ENCODE measurements at places on chromosomes 16 and 17. TPM values are rescaled to one million over a fixed set of nuclear protein-coding genes. Genes with fewer than 3 reads are reported as not detected.
A peak's percentile ranks its signal among the peaks of the same experiment; 100 is the strongest.

DNA sequence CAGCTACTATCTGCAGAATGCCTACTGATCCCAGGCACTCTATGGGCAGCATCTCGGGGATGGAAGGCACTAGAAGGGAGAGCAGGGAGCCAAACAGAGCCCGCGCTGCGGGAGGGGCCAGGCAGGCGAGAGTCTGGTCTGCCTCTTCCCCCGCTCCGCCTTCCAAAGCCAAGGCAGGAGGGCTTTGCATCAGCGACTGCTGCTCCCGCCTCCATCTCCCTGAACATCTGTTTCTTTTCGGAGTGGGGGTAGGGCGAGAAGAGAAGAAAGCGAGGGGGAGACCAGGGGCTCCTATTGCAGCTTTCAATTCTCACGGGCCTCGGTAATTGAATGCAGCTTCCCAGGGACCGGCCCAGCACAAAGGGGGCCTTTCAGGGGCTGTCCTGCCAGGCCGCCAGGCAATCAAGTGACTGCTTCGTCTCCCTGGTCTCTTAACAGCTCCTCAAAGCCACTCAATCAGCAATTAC is 31.4 kb upstream of the CDC42EP4 start:
- DNase-seq = no peak
- peaks cover 6% of the 10 kb centered on the region for H3K36me3 ChIP-seq
- peaks cover 25% of the 10 kb centered on the region for H3K4me1 ChIP-seq
- no peak overlapping the region for H3K4me3 ChIP-seq
- H3K27ac ChIP-seq = no peak overlapping the region
- H3K27me3 ChIP-seq = no peaks in the 10 kb centered on the region

- no peaks in the 10 kb centered on the region for H3K36me3 ChIP-seq
- H3K4me3 ChIP-seq = peak overlapping the region; percentile 70
- peaks cover 7% of the 10 kb centered on the region for H3K4me1 ChIP-seq
These were observed 4.4 kb downstream of the ZNF48 start for GRCh38 chr16:30399435-30400186.

- peak overlapping the region; percentile 98 for H3K4me3 ChIP-seq
- peaks cover 5% of the 10 kb centered on the region for H3K36me3 ChIP-seq
- peak; percentile 31 for DNase-seq
These were observed 1.2 kb downstream of the USP7 start for GRCh38 chr16:8962393-8963009.

The LDHD gene
- total RNA-seq = 0.30 TPM

GRCh38 chr17:65557349-65558310 is 3.8 kb downstream of the AXIN2 start:
- DNase-seq = no peak
- H3K4me3 ChIP-seq = no peak overlapping the region
- peaks cover 5% of the 10 kb centered on the region for H3K36me3 ChIP-seq

The SOST gene
- total RNA-seq = not detected

The LGALS9 gene
- total RNA-seq = 0.54 TPM

The TVP23A gene
- not detected for total RNA-seq

DNA sequence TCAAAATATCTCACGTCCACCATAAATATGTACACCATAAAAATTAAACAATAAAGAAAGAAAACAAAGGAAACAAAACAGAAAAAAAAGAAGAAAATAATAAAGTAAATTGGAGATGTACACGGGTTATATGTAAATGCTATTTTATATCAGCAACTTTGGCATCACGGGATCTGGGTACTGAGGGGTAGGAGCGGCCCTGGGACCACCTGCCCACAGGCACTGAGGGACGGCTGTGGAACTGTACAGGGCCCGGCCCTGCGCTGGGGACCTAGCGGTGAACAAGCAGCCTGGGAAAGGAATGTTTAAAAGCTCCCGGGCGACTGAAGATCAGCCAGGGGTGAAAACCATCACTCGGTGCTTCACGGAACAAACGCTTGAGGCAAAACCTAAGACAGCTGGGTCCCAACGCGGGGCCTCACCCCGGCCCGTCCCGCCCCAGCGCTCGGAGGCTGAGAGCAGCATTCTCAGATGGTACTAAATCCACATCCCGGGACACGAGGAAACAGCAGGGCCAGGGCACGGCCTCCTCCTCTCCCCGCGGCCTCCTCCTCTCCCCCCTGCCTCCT is 31.2 kb downstream of the NXN start:
- H3K27me3 ChIP-seq = no peaks in the 10 kb centered on the region
- H3K4me1 ChIP-seq = peaks cover 6% of the 10 kb centered on the region
- H3K4me3 ChIP-seq = no peak overlapping the region
- peaks cover 6% of the 10 kb centered on the region for H3K36me3 ChIP-seq
- DNase-seq = no peak

DNA sequence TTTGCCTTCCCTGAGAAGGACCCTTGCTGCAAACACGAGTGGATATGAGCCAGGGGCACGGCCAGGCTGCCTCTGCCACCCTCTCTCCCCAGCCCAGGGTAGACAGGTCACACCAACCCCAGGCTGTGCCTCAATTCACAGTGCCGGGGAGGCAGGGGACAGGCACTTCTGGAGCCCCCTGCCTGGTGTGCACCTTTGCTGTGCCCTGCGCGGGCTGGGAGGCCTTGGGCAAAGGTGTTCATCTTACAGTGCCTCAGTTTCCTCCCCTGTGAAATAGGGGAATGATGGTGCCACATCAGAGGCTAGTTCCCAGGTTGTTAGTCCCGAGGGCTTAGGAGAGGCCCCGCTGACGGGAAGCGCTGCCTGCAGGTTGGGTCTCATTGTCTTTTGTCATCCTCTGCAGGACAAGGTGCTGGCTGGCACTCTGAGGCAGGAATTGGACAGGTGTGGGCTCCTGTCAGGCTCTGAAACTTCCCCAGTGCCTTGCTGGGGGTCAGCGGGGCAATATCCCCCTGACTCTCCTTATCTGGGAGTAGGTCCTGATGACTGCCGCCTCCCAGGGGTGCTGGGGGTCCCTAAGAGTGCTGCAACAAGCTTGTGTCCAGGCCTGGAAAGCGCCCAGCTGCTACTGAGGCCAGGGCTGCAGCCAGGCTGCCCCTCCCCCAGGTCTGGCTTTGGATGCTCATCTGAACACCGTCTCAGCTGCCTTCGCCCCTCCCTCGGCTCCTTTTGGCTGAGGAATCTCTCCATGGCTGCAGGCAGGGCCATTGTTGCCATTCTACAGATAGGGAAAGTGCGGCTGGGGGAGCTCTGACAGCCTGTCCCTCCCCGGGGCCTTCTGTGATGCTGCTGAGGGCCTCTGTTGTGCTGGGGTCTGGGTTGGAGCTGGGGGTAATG is 3.1 kb downstream of the PRSS21 start:
- H3K4me1 ChIP-seq = no peaks in the 10 kb centered on the region
- H3K27ac ChIP-seq = no peak overlapping the region
- no peaks in the 10 kb centered on the region for H3K27me3 ChIP-seq
- DNase-seq = no peak
- H3K4me3 ChIP-seq = no peak overlapping the region
- no peaks in the 10 kb centered on the region for H3K36me3 ChIP-seq

GRCh38 chr16:24611310-24611709 is 71.9 kb downstream of the RBBP6 start:
- DNase-seq = no peak
- H3K4me1 ChIP-seq = no peaks in the 10 kb centered on the region
- no peak overlapping the region for H3K27ac ChIP-seq
- H3K27me3 ChIP-seq = peaks cover 42% of the 10 kb centered on the region
- no peak overlapping the region for H3K4me3 ChIP-seq

DNA sequence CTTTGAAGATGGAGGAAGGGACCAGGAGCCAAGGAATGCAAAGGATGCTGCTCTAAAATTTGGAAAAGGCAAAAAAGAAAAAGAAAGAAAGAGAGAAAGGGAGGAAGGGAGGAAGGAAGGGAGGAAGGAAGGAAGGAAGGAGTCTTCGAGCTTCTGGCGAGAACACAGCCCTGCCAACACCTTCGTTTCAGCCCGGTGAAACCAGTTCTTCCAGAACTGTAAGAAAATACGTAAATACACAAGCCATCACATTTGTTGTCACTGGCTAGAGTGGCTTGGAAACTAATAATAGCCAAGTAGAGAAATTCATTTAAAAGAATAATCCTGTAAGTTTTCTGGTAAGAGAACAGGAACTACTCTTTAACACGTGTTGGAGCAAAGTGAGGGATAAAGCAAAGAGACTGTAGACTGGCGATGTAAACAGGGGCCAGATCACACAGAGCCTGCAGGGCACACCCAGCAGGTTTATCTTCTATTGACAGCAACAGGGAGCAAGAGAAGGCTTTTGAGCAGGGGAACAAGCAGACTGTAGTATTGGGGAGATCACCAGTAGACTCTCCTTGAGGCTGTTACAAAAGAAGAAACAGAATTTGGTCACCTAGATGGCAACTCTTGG is 188.7 kb upstream of the MPHOSPH6 start:
- no peaks in the 10 kb centered on the region for H3K4me1 ChIP-seq
- H3K36me3 ChIP-seq = no peaks in the 10 kb centered on the region
- peaks cover 88% of the 10 kb centered on the region for H3K27me3 ChIP-seq
- DNase-seq = no peak
- H3K27ac ChIP-seq = no peak overlapping the region

The SDR42E1 gene
- total RNA-seq = 7.8 TPM

DNA sequence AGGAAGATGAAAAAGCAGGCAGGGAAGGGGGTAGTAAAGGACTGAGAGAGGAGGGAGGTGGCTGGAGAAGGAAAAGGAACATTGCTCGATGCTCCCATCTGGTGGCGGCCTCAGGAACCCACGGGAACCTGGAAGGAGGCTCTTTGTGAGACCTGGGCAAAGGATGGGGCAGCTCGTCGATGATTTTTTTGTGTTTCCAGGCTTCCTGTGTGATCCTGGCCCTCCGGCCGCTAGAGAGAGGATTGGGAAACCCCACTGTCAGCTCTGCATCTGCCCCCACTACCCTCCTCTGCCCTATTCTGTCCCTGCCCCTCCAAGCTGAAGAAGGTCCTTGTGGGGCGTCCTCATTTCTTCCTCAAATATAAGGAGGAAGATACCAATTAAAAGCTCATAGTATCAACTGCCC is 6.6 kb downstream of the WFIKKN2 start:
- H3K27ac ChIP-seq = no peak overlapping the region
- H3K4me3 ChIP-seq = no peak overlapping the region
- H3K36me3 ChIP-seq = no peaks in the 10 kb centered on the region
- no peaks in the 10 kb centered on the region for H3K27me3 ChIP-seq
- peaks cover 14% of the 10 kb centered on the region for H3K4me1 ChIP-seq

DNA sequence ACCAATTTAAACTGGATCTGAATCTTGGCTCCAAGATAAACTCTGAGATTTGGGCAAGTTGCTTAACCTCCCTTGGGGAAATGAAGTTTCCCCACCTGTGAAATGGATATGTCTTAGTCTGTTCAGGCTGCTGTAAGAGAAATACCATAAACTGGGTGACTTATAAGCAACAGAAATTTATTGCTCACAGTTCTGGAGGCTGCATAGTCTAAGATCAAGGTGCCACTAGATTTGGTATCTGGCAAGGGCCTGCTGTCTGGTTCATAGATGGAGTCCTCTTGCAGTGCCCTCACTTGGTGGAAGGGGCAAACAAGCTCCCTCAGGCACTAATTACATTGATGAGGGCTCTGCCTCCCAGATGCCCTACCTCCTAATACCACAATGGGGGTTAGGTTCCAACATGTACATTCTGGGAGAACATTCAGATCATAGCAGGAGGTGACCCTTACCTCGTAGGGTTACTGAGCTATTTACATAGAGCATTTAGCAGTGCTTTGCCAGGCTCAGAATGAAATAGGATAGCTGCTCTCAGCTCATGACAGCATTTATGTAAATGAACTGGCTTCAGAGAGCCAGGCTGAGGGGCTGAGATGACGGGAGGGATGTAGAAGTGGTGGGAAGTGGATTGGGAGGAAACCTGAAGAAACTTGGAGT is 83.9 kb downstream of the SPECC1 start:
- no peaks in the 10 kb centered on the region for H3K4me1 ChIP-seq
- H3K4me3 ChIP-seq = no peak overlapping the region

DNA sequence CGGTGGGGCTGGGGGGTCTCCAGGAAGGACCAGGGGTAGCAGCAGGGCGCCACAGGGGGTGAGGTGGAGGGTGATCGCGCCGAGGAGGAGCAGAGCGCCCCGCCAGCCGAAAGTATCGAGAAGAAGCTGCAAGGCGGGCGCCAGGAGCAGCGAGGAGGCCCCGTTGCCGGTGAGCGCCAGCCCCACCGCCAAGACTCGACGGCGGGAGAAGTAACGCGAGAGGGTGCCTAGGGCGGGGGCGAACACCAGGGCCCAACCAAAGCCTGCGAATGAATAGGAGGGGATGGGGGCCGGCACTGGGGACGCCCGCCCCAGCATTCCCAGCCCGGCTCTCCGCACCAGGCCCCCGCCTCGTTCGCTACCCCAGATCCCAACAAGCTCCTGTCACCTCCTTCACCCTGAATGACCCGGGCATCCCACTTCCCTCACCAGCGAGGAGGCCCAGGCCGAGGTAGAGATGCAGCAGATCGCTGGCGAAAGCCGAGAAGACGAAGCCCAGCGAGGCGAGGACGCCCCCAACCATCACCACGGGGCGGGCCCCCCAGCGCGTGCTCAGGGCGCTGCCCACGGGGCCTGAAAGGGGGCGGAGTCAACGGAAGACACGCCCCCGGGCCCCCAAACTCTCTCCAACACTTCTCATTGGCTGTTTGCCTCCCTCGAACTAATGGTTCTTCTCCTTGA is 1.3 kb downstream of the SLC16A11 start:
- DNase-seq = no peak
- H3K4me3 ChIP-seq = no peak overlapping the region
- H3K27me3 ChIP-seq = no peaks in the 10 kb centered on the region
- no peaks in the 10 kb centered on the region for H3K36me3 ChIP-seq
- H3K27ac ChIP-seq = no peak overlapping the region

- DNase-seq = no peak
- no peaks in the 10 kb centered on the region for H3K27me3 ChIP-seq
- H3K4me1 ChIP-seq = no peaks in the 10 kb centered on the region
These were observed 6.8 kb downstream of the CIBAR2 start for GRCh38 chr16:85105475-85105874.

The GRAPL gene
- total RNA-seq = not detected

The PNPO gene
- 58.4 TPM for total RNA-seq

The LHX1 gene
- not detected for total RNA-seq

GRCh38 chr16:23160574-23160973 is 11.3 kb upstream of the USP31 start:
- no peak overlapping the region for H3K27ac ChIP-seq
- H3K4me1 ChIP-seq = no peaks in the 10 kb centered on the region
- H3K27me3 ChIP-seq = peaks cover 32% of the 10 kb centered on the region
- no peaks in the 10 kb centered on the region for H3K36me3 ChIP-seq
- H3K4me3 ChIP-seq = no peak overlapping the region

DNA sequence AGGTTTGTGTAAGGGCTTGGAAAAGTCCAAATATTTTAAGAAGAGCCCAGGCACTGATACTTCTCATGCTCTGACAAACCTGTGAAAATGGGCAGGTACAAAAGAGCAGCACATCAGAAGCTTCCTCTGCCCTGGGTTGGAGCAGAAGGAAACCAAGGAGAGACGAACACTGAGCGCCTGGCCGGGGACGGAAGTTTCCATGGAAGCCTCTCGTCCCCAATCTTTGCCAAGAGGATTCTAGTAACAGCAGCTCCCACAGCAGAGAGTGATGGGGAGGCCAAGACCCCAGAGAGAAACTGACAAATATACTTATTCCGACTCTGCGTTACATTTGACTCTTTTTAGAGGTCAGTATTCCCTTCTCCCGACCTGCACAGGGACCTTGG is 268.5 kb downstream of the C16orf95 start:
- peak overlapping the region; percentile 49 for H3K27ac ChIP-seq
- DNase-seq = no peak
- no peak overlapping the region for H3K4me3 ChIP-seq
- H3K27me3 ChIP-seq = peaks cover 7% of the 10 kb centered on the region

GRCh38 chr16:57144027-57144426 is 41.8 kb downstream of the PSME3IP1 start:
- H3K27ac ChIP-seq = no peak overlapping the region
- H3K27me3 ChIP-seq = no peaks in the 10 kb centered on the region
- no peak for DNase-seq
- no peak overlapping the region for H3K4me3 ChIP-seq

The CHP2 gene
- not detected for total RNA-seq

The KCNJ18 gene
- not detected for total RNA-seq
